CD4-positive, CD25-positive, alpha-beta regulatory T cell (primary cell): ENCODE measurements at places on chromosomes 5 and 9. TPM values are rescaled to one million over a fixed set of nuclear protein-coding genes. Genes with fewer than 3 reads are reported as not detected.

Gene NUTM2F
- not detected for polyA plus RNA-seq

Gene CCDC192
- polyA plus RNA-seq: 0.37 TPM

Gene NPR3
- polyA plus RNA-seq: not detected

Gene MBLAC2
- 5.4 TPM for polyA plus RNA-seq

Gene NXNL2
- polyA plus RNA-seq: not detected

Gene SEMA6A
- polyA plus RNA-seq: 0.70 TPM

Gene ZCCHC10
- 38.7 TPM for polyA plus RNA-seq

Gene ANKRD34B
- not detected for polyA plus RNA-seq

Gene EIF4E1B
- not detected for polyA plus RNA-seq

Gene GABRA1
- polyA plus RNA-seq: not detected

Gene TNFSF8
- 78.1 TPM for polyA plus RNA-seq
